ENCODE measurements at places on chromosomes 1 and 21.

DNA sequence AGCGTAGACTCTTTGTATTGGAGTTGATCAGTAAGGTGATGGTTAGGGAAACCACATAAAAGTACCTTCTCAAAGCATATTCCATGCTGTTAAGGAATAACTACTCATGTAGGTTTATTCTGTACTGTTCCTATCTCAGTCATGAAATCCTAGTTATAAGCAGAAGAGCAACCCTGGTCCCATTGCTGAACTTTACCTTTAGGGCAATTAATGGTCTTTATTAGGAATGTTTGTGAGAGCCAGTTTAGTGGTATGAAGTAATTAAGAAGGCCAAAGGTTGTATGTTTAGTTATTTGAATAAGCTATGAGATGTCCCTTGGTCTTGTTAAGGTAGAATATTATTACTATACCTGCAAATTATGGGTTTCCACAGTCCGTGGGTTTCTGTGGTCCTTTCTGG, 44.0 kb downstream of the ACP6 start:
- no peak for DNase-seq

- no peak for DNase-seq
Measured at GRCh38 chr1:221509575-221510355, 232.1 kb downstream of the DUSP10 start.

DNA sequence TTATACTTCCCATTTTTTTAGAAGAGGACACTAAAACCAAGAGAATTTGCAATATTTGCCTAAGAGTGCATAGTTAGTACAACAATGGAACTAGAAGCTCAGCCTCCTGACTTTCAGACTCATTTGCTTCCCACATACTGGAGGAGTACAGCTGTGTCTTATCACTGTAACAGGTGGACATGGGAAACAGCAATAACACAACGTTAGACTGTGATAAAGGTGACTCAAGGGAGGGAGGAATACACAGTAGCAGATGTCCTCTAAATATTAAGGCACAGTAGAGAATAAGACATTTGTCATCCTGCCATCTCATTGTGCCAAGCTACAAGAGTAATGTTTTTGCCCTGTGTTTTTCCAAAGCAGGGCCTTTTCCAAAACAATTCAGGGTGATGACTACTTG, 55.4 kb upstream of the JAK1 start:
- no peak for DNase-seq

GRCh38 chr1:61434276-61434675, 290.7 kb downstream of the TM2D1 start:
- no peak for DNase-seq

- no peak for DNase-seq
Measured at GRCh38 chr1:77218477-77219165, 609 bp downstream of the PIGK start.

DNA sequence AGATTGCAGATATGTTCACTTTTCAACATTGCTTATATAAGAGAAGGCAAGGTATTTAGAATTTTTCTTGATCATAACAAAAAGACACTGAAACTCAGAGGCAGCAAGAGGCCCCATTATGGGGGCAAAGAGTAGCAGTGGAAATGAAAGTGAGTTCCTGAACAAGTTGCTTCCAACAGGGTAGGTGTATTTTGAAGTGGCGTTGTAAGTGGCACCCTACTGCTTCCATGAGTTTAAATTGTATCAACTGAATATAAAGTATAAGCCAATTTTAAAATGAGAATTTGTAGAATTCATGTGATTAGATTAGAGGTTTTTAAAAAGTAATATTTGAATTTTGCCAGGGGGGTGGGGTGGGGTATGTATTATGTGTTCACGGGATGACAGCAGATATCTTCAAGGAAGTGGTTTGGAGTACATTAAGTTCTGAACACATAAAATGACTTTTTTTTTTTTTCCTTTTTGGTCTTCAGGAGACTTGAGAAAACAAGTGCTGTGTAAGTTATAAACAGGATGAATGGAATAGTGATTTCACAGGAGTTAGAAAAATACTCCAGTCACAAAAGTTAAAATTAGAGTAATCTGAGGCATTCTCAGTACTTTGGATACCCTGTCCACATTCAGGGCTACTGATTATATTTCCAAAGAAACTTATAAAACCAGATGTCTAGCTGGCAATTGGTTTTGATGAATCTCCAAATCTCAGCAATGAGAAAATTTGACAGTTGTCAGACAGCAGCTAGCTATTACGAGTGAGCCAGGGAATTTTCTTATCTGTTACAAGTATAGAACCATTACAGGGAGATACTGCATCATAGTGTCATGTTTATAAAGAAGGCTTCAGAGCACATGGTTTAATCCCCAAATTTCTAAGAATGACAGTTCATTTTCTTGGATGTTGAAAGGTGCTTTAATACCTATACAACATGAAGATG, 182.0 kb downstream of the ST6GALNAC3 start:
- no peak for DNase-seq

DNA sequence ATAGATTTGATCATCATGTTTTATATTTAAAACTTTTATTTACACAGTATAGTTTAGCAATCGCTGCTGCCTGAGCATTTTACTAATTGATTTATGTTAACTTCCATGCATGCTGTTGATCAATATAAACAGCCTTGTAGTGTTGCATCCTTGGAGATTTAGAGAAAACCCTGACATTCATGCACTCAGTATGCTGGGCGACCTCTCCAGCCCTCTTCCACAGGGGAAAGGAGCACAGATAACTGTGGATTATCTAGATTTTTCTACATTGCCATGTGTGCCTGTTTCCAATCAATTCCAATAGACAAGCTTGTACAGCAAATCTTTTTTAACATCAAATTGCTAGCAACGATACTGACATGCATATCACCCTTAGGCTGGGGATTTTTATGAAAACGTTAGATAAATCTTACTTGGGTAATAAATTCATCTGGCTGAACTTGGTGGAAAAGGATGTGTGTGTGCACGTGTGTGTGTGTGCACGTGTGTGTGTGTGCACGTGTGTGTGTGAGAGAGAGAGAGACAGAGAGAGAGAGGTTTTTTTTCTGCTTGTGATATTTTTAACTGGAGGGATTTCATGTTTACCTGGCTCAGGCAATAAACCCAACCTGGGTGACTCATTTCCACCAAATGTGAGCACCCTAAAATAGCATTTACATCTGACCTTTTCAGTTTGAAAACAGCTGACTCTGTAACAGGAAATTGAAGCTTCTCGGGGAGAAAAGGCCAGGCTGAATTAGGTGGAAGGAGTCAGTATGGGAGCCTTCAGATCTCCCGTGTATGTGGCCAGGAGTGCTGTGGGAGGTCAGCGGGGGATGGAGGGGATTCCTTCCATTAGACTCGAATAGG, 339.8 kb downstream of the PRDM2 start:
- DNase-seq = no peak

DNA sequence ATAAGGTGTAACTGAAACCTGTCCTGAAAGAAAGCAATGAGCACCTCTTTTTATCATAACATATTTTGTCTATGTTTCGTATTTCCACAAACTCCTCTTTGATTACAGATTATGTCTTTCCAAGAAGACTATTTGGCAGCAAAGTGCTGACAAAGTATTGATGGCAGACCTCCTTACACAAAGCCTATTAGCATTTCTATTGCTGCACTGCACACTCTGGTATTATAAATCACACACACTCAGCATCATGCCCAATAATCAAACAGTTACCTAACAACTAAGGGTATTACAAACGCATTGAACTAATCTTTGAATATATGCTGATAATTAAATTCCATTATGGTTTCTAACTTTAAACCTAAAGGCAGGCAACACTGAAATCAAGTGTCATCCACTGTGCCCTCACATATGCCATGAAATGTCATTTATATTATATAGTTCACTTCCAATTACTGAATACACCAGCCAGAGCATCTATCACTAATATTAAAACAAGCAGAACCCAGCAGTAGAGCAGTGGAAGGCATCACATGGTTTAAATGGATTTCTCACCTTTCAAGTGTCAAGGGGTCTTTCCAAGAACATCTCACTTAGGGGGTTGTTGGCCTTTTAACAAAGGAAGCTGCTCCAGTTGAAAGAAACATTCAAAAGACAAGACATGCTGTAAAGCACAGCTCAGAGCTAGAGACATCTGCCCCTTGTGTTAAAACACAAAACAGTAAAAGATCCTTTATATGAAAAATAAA, 239.1 kb downstream of the RERE start:
- DNase-seq = no peak

GRCh38 chr1:96845464-96845863, 123.9 kb downstream of the PTBP2 start:
- DNase-seq = peak; percentile 43

GRCh38 chr1:242738702-242739645, 214.5 kb upstream of the PLD5 start:
- DNase-seq = no peak

DNA sequence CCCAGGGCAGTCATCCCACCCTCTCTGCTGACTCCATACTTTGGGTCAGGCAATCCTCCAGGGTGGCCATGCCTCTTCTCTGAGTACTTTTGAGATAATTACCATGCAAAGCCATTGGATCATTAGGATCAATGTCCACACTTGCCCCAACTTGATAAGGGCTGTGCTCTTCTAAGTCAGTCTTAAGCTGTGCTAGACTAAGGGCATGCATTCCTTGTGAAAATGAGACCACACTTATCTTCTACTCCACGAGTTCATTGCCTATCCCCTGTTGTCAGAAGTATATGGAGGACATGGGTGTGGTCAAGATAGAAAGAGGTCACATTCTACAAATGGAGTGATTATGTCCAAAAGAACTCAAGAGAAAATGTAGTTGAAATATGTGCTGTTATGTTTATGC, 18.9 kb upstream of the SSX2IP start:
- DNase-seq = no peak

DNA sequence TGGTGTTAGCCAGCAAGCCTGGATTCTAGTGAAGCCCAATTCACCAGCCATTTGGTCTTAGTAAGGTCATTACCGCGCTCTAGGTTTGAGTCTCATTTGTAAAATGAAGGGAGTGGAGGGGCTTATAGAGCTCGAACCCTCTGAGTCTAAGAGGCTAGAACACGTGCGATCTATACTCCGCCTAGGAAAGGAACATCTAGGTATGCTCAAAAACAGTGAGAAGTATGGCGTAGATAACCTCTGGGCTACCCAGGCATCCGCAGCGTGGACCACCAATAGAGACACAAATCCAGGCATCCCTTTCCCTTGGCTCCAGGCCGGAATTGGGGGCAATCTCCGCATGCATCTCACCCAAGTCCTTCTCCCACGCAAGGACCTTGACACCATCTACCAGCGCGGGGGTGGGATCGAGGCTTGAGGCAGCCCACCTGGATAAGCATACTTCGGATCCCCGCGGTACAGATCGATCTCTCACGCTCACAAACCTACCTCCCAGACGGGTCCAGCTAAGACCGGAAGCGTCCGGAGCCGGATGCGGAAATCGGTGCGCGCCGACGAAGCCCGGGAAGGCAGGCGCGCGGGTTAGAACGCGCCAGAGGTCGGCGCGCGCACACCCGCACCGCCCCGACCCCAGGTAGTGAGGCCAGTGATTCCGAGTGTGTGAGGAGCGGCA, at the start of gene METTL25B:
TSS of gene METTL25B (plus strand) at position 544 of the 673 bp plus-strand sequence. CDS start 636 bp downstream, outside the sequence.
- DNase-seq = peak; percentile 85

GRCh38 chr1:186536273-186536890, 75.5 kb upstream of the PDC start:
- DNase-seq = no peak

DNA sequence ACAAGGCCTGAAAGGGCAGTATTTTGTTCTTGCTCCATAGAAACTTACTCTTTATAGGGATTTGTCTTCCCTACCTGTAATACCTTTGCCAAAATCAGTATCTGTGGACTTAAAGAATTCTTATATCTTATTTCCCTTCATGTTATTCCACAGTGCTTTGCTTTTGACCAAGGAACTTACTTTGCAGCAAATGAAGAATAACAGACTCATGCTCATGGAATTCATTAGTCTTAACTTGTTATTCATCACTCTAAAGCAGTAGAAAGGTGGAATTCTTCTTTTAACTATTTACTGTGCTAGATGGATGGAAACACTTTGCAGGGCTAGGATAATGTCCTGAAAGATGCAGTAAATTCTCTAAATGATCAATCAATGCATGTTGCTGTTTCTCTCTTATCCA, 45.9 kb downstream of the DUSP10 start:
- DNase-seq = no peak

DNA sequence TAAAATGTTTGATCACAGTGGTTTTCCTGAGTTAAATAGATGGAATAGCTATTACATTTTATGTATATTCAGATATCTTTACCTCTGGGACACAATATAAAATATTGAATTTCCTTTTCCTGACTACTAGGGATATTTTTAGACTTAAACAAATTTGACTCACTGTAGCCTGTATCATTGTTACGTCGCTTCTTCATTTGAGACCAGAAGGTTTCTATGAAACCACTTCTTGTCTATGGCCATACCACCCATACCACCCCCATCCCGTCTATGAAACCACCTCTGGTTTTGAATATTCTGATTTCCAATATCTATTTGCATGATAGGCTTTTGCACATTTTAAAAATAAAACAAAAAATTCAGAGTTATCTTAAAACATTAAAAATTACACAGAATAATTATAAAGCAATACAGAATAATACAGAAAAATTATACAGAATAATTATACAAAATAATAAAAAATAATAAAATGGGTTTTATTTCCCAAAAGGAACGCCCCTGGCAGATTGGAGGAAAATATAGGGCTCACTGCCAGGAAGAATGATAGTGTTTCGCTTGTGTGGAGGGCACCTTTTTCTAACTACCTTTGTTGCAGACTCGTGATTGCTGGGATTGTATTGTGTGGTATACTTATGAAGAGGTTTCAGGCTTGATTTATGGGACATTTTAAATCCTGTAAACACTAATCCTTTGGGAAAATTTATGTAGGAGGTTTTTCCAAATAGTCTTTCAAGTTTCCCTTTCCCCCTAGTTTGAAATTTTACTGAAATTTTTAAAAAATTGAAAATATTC, 4.7 kb downstream of the SPEN start:
- DNase-seq = no peak

DNA sequence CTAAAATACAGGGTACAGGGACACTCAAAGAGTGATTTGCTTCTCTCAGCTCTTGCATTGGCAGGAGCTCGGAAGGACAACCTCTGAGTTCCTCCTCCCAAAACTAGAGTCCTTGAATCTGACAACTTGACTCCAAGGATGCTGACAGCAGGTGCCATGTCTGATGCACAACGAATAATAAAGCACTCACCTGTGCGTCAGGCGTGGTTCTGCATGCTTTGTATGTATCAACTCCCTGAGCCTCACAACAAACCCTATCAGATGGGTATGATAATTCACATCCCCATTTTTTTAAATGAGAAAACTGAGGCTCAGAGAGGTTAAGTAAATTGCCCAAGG, 1.4 kb downstream of the LAPTM5 start:
- DNase-seq = no peak

DNA sequence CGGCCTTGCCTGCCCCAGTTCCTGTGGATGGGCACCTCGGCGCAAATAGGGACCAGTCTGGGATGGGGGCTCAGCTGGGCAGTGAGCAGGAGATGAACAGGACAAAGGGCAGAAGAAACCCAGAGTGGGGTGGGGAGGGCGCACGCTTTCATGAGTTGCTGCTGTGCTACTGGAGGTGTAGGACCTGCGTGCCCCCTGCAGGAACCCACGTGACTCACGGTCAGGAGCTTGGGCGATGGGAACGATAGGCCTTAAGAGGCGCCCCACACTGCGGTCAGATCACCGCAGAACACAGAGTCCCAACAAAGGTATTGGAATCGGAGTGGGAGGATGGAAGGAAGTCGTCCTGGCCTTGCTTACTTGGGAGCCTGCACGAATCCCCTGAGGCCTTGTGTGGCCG, 17.2 kb downstream of the PRDM15 start:
- DNase-seq = no peak
